ENCODE measurements at places on chromosomes 2 and 18.

DNA sequence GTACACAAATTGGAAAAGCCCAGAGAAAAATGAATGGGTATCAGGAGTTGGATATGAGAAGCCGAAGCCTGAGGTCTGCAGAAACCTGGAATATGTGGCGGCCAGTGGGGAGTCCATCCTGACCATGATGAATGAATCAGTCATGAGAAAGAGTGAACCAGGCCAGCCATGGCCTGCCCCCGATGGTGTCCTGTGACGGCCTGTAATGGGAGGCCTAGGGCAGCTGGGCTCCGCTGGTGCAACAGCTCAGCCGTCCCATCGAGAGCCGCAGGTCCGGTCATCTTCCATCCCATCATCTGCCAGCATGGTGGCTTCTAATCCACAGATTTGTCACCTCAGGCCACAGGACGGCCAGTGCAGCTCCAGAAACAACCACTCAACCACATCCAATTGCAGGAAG is 116.4 kb downstream of the PDCL3 start:
- no peak for DNase-seq

- DNase-seq = no peak
These were observed 20.2 kb upstream of the RAB10 start for GRCh38 chr2:26013668-26014067.

DNA sequence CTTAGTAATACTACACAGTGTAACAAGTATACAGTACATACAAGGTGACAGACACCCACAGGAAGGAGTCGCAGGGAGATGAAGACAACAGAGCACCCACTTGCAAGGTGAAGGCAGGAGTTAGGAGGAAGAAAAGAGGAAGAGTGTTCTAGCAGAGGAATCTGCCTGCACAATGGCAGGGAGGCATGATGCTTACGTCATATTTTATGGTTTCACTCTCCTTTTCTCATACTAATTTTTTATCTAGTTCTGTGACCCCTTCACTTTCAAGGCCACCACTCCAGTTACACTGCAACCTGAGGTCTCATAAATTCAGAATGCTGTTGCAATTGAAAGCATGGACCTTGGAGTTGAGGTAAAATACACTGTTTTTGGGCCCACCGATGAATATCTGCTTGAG is 331.7 kb downstream of the MEIS1 start:
- DNase-seq = no peak

GRCh38 chr18:13035249-13035914 is 44.2 kb downstream of the CEP192 start:
- DNase-seq = no peak

DNA sequence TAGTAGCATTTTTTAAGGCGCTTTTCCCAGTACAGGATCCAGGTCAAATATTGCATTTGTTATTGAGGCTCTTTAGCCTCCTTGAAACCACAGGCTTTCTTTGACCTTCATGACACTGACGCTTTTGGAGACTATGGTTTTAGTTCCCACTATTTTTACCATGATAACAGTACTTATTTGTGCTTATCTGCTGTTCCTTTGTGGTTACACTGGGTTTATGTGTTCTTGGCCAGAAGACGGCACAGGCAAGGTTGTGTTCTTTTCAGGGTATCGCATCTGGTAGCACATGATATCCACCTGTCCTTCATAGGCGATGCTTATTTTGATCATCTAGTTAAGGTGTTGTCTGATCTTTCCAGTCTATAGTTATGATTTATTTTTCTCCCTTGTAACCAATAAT is 16.8 kb upstream of the MBOAT2 start:
- DNase-seq = no peak

- DNase-seq = no peak
These were observed 4.3 kb downstream of the TMEM37 start for GRCh38 chr2:119435953-119436297.

DNA sequence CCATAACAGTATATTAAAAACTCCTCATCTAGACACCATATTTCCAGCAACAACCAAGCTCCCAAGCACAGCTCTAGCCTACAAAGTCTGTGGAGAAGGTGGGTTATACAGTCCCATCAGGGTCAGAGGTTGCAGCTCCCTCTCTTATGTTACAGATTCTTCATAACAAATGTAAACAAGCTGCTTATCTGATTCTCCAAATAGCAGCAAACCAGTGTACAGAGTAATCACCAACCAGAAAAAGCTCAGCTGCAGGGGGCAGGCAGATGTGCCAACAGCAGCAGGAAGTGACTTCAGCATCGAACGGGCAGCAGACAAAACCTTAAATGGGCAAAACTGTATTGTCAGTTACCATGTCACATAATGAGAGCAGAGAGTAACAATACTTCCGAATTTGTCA is 52.9 kb upstream of the NABP1 start:
- DNase-seq = no peak

DNA sequence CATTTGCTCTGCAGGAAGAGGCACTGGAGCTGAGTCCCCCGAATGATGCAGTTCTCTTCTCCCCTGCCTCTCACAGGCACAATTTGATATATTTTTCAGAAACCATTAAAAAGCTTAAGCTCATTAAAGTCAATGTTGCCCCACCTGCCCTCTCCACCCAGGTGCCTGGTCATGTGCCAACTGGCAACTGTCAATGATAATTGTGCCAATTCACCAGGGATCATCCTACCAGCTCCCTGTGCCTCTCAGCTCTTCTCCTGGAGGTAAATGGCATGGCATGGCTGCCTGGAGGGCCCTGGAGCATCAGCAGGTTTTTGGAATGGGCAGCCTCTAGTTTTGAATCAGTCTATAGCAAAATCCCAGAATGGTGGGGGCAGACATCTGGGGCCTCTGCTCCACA is 279.6 kb upstream of the ID2 start:
- no peak for DNase-seq

GRCh38 chr2:217249121-217250012 is 389.5 kb upstream of the TNP1 start:
- DNase-seq = no peak

DNA sequence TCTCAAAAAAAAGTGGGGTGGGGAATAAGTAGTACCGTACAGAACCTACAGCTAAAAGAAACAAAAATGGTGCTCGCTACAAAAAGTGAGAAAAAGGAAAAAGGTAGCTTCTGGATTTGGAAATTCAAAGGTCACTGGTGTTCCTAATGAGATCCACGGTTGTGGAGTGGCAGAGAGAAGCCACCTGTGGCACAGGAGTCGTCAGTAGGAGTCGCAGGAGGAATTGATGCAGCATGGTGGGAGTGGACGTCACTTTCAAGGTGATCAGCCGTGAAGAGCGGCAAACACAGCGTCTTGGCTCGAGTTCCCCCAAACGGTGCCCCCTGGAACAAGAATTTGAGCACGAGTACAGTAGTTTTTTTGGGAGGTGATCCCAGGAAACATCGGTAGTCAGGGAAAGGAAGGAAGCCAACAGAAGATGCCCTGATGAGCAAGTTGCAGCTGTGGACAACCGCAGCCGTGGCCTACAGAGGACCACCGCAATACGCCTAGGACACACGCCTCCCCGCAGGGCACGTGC is 1.4 kb upstream of the TTL start:
- no peak for DNase-seq

DNA sequence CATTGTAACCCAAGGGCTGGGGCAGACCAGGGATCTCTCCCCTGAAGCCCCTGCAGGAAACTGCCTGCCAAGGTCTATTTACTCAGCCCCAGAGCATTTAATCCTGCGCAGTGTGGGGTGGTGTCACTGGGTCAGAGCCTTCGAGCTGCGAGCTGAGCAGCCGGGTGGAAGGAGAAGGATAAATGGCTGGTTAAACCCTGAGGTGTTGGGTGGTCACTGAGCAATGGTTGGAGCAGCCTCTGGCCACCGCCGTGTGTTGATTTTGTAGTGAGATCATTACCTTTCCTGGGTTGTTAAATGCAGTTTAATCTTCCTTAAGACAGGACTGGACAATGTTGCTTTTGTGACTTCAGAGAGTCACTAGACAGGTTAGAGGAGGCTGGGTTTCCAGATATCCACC is 98.1 kb downstream of the SETBP1 start:
- DNase-seq = no peak

DNA sequence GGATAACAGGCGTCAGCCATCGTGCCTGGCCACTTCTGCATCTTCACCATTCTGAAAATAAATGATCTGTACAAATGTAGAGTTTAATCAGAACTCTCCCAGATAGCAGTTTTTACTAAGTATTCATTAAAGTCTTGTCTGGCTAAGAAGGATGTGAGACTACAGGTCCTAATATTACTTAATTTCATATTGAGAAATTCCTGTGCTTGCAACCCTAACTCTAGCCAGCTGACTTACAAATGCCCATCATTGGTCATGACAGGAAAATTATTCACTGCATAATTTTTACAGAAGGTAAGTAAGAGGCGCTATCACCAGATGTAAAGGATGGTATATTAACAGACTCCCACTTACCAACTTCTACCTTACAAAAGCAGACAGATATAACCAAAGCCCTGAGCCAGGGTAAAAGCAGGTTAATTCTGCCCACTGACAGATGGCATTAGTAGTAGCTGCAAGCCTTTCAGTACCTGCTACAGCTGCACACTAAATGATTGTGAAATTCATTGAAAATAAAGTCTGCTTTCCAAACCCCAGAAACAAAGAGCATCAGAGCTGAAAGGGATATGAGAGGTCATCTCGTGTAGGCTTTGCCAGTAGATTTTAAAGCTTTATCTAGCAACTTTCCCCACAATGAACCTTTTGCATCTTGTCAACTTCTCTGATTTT is 271.3 kb upstream of the STON1 start:
- no peak for DNase-seq

DNA sequence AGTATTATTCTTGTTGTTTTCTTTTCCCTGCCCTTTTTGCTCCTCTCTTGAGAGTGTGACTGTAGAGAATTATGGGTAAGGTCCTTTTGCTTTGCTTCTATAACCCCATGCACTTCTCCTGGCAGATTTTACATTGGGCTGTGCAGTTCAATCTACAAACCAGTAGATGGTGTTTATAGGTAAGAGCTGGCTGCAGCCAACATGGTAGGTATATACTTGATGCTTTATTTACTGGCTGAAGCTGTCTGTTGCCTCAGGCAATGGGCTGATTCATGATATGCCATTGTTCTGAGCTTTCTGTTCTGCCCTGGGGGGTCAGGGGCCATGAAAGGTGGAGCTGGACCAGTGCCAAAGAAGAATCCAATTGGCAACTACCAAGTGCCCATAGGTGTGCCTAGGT is 48.3 kb upstream of the MYL1 start:
- no peak for DNase-seq

DNA sequence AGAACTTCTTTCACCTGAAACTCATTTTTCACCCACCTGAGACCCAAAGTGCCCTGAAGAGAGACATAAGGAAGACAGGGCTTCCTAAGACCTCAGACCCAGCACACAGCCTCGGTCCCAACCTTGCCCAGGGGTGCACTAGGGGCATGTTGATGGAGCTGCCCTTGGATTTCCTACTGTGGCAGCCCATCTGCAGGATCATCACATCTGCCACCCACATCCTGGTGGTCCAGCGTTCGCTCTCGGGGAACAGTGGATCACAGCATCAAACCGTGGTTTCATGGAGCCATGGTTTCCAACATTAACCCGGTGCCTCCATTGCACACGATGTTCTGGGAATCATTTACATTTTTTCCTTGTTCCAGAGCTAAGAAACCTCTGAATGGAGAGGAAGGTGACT is 186.4 kb downstream of the TFCP2L1 start:
- no peak for DNase-seq

DNA sequence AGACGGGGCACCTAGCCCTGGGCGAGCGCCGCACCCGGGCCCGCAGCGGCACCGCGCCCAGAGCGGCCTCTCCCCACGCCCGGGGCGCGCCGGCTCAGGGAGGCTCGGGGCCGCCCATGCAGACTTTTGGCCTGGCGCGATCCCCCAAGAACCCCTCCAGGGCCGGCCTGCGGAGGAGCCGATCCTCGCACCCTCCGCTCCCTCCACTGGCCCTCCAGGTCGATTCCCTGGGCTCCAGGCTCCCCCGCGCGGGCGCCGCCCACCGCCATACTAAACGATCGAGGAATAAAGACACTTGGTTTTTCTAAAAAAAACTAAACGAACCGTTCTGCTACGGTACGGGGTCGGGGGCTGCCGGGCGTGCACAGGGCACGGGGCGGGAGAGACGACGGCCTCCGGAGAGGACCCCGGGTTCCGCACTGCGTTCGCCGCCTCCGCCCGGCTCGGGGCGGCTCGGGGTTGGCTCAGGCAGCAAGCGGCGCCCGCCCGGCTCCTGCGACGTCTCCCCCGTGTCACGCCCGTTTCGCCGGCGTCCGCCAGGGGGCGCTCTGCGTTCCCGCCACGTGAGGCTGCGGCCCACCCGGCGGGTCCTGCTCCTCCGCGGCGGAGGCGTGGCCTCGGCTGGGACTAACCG is 365 bp upstream of the KHK start:
- DNase-seq = peak; percentile 66

DNA sequence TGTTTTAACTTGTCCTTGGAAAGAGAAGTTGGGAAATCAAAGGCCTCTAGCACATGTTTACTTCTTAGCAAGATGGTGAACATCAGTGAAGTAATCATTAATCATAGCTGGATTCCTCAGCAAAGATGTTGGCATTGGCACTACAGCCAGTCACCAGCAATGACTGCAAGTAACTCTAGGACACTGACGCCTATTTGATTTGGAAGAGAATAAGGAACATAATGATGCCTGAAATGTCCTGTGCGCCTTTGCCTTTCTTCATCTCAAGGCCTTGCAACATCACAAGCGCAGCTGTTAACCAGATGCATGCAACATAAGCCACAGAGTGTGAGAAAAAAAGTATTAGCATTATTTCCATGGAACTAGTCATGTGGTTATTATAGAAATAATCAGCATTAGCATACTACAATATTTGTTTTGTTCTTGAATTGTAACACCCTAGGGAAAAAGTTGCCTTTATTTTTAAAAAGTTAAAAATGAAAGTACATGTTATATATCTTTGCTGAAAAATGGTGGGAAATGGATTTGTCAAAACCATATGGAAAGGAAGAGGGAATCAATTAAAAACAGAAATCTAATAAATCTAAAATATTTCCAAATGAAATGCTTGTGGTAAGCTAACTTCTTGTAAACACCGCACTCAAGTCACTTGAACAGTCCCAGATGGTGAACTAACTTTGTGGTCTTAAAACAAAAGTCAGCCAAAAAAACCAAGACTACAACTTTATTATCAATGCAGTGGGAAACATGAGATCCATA is 55.6 kb downstream of the THADA start:
- DNase-seq = no peak

DNA sequence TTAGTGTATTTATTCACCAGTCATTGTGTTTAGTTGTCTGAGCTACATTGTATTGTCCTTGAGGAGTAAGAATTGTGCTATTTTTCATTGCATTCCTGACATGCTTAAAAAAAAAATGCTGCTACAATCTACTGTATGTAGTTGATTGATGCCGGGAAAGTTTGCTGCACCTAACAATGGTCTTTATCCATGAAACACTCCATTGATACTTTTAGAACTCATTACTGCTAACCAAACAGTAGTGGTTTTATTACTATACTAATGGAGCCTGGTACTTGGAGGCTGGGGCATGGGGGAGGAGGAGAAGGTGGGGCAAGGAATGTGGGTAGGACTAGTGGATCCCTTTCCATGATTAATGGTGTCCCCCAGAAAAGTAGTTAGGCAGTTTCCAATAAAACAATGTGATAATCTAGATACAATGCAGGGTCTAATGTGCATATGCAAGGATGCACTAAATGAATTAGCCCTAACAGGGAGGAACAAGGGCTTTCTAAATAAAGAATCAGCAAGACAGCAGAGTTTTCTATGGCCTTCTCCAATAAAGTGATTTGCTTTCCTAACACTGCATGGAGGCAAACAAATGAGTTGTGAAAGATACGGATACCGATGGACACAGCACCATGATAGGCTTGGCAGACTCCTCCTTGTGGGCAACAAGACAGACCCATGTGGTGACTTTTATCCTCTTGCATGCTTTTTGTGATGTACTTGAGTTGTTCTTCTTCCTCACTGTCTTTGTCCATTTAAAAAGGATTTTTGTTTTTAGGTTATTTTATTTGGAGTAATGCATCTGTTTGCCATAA is 78.5 kb downstream of the FMNL2 start:
- no peak for DNase-seq

All from urinary bladder (tissue), 4 donors.